ENCODE measurements at places on chromosomes 1 and 21. TPM values are rescaled to one million over a fixed set of nuclear protein-coding genes. Genes with fewer than 3 reads are reported as not detected.

- H3K4me3 ChIP-seq = no peak overlapping the region
- DNase-seq = no peak
- H3K36me3 ChIP-seq = no peaks in the 10 kb centered on the region
- no peaks in the 10 kb centered on the region for H3K27me3 ChIP-seq
Observed at GRCh38 chr1:85330711-85331290, 54.4 kb upstream of the BCL10 start.

Gene AMY2B
- 39.5 TPM for total RNA-seq

DNA sequence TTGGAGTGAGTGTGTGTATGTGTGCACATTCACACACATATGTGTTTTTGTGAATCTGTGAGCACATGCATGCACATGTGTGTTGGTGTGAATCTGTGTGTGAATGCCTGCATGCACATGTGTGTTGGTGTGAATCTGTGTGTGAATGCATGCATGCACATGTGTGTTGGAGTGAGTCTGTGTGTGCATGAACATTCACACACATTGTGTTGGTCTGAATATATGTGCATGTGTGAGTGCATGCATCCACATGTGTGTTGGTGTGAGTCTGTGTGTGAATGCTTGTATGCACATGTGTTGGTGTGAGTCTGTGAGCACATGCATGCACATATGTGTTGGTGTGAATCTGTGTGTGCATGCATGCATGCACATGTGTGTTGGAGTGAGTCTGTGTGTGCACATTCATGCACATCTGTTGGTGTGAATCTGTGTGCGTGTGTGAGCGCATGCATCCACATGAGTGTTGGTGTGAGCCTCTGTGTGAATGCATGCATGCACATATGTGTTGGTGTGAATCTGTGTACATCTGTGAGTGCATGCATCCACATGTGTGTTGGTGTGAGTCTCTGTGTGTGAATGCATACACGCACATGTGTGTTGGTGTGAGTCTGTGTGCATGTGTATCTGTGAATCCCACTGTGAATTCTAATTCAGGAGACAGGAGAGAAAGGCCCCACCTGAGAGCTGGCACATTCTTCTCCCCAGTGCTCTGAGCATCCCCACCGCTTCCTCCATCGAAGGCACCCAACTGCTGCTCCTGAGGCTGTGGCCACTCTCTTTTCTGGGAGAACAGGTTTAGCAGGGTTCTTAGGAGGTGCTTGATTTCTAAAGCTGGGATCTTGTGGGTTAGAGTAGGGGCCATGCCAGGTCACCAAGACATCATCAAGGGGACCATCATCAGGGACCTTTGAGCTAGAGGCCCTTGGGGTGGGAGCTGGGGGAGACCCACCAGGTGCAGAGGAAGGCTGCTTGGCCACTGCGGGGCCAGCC, 117.5 kb upstream of the ARHGEF16 start:
- H3K4me3 ChIP-seq = no peak overlapping the region
- H3K27ac ChIP-seq = no peak overlapping the region
- peaks cover 76% of the 10 kb centered on the region for H3K27me3 ChIP-seq

GRCh38 chr1:53354119-53354518, 26.2 kb upstream of the LRP8 start:
- no peaks in the 10 kb centered on the region for H3K4me1 ChIP-seq
- H3K27ac ChIP-seq = no peak overlapping the region
- DNase-seq = no peak
- H3K27me3 ChIP-seq = no peaks in the 10 kb centered on the region
- H3K4me3 ChIP-seq = no peak overlapping the region
- H3K36me3 ChIP-seq = no peaks in the 10 kb centered on the region

Measured in esophagus squamous epithelium (tissue), 5 donors.